Posterior vena cava (tissue), 2 donors: ENCODE measurements at places on chromosomes 5 and 9. TPM values are rescaled to one million over a fixed set of nuclear protein-coding genes. Genes with fewer than 3 reads are reported as not detected.

ESM1 gene
- 0.19 TPM for total RNA-seq

DNA sequence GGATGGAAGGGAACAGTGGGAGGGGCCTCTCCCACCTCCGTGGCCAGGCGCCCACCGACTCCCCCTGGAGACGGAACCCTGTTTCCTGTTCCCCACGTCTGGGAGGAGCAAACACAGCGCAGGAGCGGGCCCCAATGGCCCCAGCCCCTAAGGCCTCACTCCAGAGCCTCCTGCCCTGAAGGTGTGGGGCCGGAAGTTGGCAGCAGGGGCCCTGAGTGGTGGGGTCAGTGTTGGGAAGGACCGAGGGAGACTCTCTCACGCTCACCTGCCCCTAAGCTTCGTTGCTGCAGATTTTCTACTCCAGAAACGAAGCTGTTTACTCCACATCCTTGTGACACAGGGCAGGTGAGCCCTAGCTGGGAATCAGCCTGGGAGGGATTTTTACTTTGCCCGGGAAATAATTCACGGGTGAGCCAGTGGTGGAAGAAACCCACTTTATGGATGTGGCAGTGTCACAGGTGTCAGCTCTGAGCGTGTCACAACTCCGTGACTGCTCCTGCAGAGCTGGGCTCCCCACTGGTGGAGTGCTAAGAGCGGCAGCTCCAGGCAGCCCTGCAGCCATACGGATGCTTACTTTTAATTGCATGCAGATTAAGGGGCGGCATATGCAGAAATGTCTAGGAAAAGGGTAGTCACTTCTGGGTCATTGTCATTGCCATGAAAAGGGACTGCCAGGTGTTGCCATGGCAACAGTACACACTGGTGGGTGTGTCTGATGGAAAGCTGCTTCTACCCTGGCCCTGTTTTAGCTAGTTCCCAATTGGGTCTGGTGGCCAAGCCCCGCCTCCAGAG, 77.5 kb upstream of the OLFM1 start:
- DNase-seq, result no peak

DNA sequence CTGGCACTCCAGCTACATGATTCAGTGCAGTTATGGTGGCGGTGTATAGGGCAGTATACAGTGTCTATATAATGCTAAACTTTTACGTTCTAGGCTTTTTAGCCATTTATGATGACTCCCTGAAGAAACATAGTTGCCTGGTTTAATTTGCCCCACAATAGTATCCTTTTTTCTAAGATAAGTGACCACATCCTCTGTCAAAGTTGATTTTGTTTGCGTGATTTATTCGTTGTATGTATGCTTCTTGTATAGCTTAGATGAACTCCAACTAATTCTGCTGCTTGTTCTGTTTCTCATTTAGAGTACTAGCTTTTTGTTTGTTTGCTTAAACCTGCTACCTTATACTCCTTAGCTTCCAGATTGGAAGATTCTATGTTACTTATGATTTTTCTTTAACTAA, 83.6 kb downstream of the ERMP1 start:
- no peak for DNase-seq

STKLD1 gene
- 1.2 TPM for total RNA-seq

GRCh38 chr5:31459594-31459993, 72.3 kb downstream of the DROSHA start:
- DNase-seq, result no peak

SYNPO gene
- total RNA-seq, result 183 TPM

- no peak for DNase-seq
These were observed 168.3 kb upstream of the TLE4 start for GRCh38 chr9:79403495-79403894.

- no peak for DNase-seq
These were observed 179.0 kb upstream of the SGCD start for GRCh38 chr5:156147944-156148285.

GRCh38 chr5:133838286-133838685, 130.1 kb downstream of the C5orf15 start:
- peak; percentile 43 for DNase-seq

EMB gene
- 43.6 TPM for total RNA-seq

RMRP gene
- total RNA-seq, result 21,166 TPM

SIT1 gene
- 0.24 TPM for total RNA-seq
